Osteoblast (primary cell): ENCODE measurements at places on chromosomes 1 and 21. TPM values are rescaled to one million over a fixed set of nuclear protein-coding genes. Genes with fewer than 3 reads are reported as not detected.

Gene PADI3
- not detected in 2 replicates for total RNA-seq

Gene CYP4B1
- not detected in 2 replicates for total RNA-seq

Gene RNU1-2
- under 0.01 TPM in 1 of 2 replicates, not detected in the other for total RNA-seq

Gene MYOM3
- total RNA-seq: under 0.01 TPM in 1 of 2 replicates, not detected in the other

Gene DIO1
- not detected in 2 replicates for total RNA-seq

Gene ORC1
- total RNA-seq: 0.72 and 1.2 TPM in 2 replicates
